Fibroblast of the aortic adventitia (primary cell): ENCODE measurements at places on chromosomes 1 and 21.

- DNase-seq = no peak
Measured at GRCh38 chr1:192657760-192658159, 21.8 kb downstream of the RGS13 start.

DNA sequence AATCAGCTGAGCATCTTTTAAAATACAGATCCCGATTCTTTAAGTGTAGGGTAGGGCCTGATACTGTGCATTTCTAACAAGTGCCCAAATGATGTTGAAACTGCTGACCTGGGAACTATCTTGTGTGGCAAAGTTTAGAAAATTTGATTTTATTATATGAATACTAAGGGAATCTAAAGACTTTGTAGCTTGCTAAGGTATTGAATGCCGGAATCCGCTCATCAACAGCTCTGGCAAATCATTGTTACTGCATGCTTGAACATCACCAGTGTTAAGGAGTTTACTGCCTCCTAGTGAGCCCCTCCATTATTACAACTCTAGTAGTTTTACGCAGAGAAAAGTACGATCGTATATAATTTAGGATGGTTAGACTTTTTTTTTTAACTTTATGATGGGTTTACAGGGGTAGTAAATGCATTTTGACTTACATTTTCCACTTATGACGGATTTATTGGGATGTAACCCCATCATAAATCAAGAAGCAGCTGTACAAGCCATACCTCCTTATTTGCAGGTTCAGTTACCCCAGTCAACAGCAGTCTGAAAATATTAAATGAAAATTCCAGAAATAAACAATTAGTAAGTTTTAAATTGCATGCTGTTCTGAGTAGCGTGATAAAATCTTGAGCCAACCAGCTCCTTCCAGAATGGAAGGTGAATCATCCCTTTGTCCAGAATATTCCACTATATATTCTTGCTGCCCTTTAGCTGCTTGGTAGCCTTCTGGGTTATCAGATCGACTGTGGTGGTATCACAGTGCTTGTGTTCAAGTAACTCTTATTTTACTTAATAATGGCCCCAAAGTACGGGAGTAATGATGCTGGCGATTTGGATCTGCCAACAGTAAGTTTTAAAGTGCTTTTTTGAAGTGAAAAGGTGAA is 892 bp downstream of the TYW3 start:
- peak; percentile 82 for DNase-seq

GRCh38 chr1:174359454-174359805 is 88.3 kb upstream of the GPR52 start:
- no peak for DNase-seq

DNA sequence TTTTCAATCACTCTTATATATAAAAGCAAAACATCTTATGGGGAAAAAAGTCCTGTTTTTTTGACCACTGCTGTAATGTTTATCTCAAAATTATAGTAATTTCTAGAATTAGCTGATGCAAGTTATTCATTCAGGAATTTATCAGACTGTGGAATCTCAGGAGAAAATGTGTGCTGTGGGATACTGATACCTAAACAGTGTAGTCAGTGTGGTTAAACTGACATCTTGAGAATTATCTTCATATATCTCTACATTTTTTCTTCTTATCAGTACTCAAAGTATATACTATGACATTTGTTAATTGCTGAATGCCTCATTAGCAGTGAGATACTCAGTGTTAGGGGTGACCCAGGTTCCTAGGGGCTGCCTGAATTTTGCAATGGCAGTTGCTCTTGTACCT is 839.3 kb downstream of the KCNT2 start:
- no peak for DNase-seq

- no peak for DNase-seq
Measured at GRCh38 chr1:49199564-49199963, 422.9 kb upstream of the BEND5 start.

- DNase-seq = no peak
Measured at GRCh38 chr1:95888941-95889390, 655.0 kb downstream of the RWDD3 start.

DNA sequence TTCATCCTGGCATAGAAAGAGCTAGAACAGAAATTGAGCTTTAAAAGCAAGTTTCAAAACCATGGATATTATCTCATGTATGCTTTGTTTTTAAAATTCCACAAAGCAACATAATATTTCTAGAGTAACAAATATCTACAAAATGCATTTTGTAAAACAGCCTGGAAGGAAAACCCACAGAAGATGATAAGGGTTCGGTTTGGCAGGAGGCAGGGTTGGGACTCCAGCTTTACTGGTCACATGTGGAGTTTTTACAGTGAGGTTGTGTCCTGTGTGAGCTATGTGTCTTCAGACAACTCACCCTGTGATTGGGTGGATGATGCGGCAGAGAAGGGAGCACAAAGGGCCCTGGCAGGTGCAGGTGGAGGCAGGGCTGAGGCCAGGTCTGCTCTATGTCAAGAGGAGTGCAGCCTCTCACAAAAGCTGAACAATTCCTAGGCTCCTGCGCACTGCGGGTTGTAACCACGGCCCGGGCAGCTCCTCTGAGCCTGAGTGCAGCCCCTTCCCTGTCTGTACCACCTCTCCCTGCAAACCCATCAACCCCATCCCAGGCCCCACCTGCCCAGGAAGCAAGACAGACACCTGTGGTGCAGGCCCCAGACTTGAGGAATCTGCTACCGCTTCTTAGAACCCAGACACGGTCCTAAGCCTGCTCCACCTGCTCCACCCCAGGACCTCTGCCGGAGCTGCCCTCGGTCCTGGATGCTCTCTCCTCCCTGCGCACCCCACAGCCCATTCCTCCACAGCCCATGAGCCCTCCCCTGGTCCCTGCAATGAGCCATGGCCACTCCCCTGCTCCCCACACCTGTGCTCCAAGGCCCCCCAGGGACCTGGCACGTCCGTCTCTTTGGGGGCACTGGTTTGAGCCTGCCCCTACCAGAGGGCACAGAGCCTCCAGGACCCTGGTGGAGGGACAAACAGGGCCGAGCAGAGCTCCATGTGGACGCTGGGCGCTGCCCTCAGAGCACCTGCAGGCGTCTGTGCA is 2.8 kb upstream of the COL18A1 start:
- DNase-seq = peak; percentile 62

DNA sequence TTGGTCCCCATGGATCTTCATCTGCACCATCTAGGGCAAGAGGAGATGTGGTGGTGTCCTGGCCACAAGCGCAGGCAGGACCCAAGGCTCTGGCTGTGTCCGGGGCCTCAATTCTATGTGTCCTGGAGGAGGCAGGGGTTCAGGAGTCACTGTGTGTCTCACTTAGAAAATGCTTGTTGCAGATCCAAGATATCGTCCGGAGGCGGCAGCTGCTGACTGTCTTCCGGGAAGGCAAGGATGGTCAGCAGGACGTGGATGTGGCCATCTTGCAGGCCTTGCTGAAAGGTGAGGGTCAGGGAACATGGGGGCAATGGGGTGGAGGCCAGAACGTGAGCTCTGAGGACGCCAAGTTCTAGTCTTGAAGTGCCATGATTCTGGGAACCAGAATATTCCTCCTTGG is 29.1 kb downstream of the TRPM2 start:
- DNase-seq = no peak

- DNase-seq = no peak
Measured at GRCh38 chr1:242836423-242836822, 311.9 kb upstream of the PLD5 start.

DNA sequence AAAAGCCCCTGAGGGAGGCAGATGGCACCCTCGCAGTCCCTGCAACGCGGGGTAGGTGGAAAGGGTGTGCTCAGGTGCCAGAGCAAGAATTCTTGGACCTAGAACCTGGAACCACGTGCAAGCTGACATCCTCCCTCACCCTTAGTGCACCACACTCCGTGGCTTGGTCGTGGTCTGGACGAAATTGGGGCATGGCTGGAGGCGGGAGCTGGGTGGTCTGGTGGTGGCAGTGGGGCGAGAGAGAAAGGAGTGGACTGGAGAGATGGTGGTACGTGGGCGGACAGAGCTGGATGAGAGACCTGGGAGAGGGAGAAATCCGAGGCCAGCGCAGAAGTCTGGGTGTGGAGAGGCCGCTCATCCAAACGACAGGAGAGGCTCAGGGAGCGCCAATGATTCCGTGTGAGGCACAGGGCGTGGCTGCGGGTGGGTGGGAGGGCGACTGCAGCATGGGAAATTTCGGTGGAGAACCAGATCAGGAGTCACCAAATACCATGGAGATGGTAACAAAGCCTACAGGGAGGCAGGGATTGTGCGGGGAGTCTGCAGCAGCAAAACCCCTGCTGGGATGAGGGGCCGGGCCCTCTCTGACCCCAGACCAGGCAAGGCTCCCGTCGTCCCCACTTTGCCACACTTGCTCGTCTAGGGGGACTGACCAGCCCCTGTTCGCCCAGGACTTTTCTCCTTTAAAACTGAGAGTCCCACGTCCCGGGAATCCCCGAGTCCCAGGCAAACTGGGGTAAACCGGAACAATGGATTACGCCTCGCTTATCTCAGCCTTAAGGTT is 31.9 kb downstream of the CDCP2 start:
- DNase-seq = no peak
